Smooth muscle cell of the pulmonary artery (primary cell): ENCODE measurements at places on chromosomes 16 and 17. TPM values are rescaled to one million over a fixed set of nuclear protein-coding genes. Genes with fewer than 3 reads are reported as not detected.

TNFSF12 gene
- 21.6 and 23.8 TPM in 2 replicates for total RNA-seq

CDRT4 gene
- total RNA-seq, result 3.4 and 6.7 TPM in 2 replicates

MYO15A gene
- total RNA-seq, result 1.4 and 1.9 TPM in 2 replicates

C16orf78 gene
- total RNA-seq, result not detected in 2 replicates

SRP68 gene
- total RNA-seq, result 54.3 and 58.6 TPM in 2 replicates

LPCAT2 gene
- 16.2 and 21.5 TPM in 2 replicates for total RNA-seq

PLD6 gene
- 2.4 and 5.4 TPM in 2 replicates for total RNA-seq

GJD3 gene
- 1.6 and 5.9 TPM in 2 replicates for total RNA-seq

KRTAP17-1 gene
- total RNA-seq, result not detected in 2 replicates

PAQR4 gene
- total RNA-seq, result 3.3 and 3.4 TPM in 2 replicates

KIF1C gene
- 83.3 and 112 TPM in 2 replicates for total RNA-seq

MMP28 gene
- 0.65 and 1.8 TPM in 2 replicates for total RNA-seq

PHOSPHO1 gene
- total RNA-seq, result 0.39 and 0.40 TPM in 2 replicates

EVPL gene
- under 0.01 and 0.10 TPM in 2 replicates for total RNA-seq

STH gene
- total RNA-seq, result not detected in 2 replicates

GLP2R gene
- not detected in 2 replicates for total RNA-seq

CUEDC1 gene
- total RNA-seq, result 13.9 and 14.3 TPM in 2 replicates

IL32 gene
- 4.0 and 6.3 TPM in 2 replicates for total RNA-seq

WNT3 gene
- total RNA-seq, result 1.0 and 1.4 TPM in 2 replicates

TMEM238L gene
- total RNA-seq, result not detected in 2 replicates

MYH2 gene
- total RNA-seq, result not detected in 2 replicates

DPEP3 gene
- total RNA-seq, result not detected in 2 replicates

TNS4 gene
- total RNA-seq, result 0.07 TPM in 1 of 2 replicates, not detected in the other

KRT10 gene
- 3.1 and 4.3 TPM in 2 replicates for total RNA-seq

GPRC5B gene
- 2.7 and 7.3 TPM in 2 replicates for total RNA-seq

ADAMTS18 gene
- 1.2 and 23.2 TPM in 2 replicates for total RNA-seq

HSPB9 gene
- 0.07 TPM in 2 replicates for total RNA-seq

SSTR5 gene
- not detected in 2 replicates for total RNA-seq

CAVIN1 gene
- total RNA-seq, result 538 and 866 TPM in 2 replicates

CORO6 gene
- 3.8 and 4.9 TPM in 2 replicates for total RNA-seq

MGAT5B gene
- total RNA-seq, result 0.10 and 0.33 TPM in 2 replicates

HOXB5 gene
- total RNA-seq, result 0.20 and 0.50 TPM in 2 replicates

KIF19 gene
- total RNA-seq, result not detected in 2 replicates

GLIS2 gene
- 5.9 and 7.8 TPM in 2 replicates for total RNA-seq

ABCC12 gene
- 0.26 TPM in 1 of 2 replicates, not detected in the other for total RNA-seq

SMCR8 gene
- 27.4 and 31.9 TPM in 2 replicates for total RNA-seq

IGFALS gene
- total RNA-seq, result 0.17 TPM in 1 of 2 replicates, not detected in the other

KRTAP1-5 gene
- total RNA-seq, result 0.72 and 1.6 TPM in 2 replicates

PLLP gene
- total RNA-seq, result not detected in 2 replicates

SLFN14 gene
- total RNA-seq, result not detected in 2 replicates

SLC16A6 gene
- 0.13 and 0.17 TPM in 2 replicates for total RNA-seq

CLTC gene
- 533 and 687 TPM in 2 replicates for total RNA-seq

CCDC182 gene
- not detected in 2 replicates for total RNA-seq
